ENCODE measurements at places on chromosomes 4 and X.

DNA sequence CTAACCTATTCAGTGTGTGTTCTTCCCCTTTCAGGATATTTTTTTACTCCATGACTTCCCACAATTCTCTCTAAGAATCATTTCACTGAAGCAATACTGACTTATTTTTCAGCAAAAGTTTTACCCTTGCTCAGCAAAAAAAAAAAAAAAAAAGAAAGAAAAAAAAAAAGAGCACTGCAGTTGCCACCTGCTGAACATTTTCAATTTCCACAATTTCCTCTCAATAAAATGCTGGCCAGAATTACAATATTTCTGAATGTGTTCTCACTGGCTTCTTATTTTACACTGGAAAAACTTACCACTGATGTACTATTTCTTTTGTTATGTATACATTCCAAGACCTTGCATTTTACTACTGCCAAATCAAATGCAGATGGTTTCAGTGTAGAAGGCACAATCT is 210.4 kb downstream of the PAPSS1 start:
- DNase-seq, result no peak

DNA sequence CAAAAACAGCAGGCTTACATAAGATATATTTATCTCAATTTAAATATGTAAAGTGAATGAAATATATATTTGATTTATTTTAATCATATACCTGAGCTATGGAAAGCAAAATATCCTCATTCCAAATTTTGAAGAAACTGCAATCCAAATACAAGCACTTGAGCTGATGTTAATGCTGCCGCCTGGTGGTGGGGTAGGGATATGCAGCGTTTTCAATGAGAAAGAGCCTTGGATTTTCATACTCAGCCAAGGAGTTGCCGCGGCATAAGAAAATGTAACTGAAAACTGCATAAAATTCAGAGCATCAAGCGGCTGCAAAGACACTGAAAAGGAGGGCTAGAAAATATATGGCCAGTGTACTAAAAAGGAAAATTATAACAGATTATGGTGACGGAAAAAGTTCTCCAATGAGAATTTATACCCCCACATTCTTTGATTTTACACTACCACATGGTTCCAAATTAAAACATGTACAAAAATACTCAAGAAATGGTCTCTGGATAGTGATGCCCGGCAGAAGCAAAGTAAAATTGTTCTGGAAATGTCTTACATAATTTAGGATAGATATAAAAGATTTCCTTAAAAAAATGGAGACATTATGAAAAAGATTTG is 660.3 kb upstream of the PITX2 start:
- peak; percentile 43 for DNase-seq

DNA sequence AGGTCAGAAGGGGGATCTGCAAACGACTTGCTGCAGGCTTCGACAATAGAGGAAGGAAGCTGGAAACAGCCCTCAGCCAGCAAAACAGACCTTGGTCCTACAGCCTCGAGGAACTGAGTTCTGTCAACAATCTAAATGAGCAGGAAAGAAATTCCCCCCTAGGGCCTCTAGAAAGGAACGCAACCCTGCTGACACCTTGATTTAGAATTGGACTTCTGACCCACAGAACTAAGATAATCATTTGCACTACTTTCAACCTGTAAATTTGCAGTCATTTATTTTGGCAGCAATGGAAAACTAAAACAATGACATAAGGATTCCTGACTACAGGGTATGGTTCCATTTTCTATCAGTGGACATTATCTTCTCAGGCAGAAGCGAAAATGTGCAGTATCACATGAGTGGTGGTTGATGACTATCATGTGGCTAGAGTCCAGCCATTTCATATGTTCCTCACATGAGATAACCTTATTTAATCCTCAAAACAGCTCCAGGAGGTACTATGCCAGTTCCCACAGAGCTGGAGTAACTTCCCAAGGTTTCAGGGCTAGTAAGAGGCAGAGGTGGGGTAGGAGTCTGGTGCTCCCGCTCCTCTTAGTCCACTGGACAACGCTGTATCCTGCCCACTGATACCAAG is 61.6 kb downstream of the SAT1 start:
- no peak for DNase-seq

DNA sequence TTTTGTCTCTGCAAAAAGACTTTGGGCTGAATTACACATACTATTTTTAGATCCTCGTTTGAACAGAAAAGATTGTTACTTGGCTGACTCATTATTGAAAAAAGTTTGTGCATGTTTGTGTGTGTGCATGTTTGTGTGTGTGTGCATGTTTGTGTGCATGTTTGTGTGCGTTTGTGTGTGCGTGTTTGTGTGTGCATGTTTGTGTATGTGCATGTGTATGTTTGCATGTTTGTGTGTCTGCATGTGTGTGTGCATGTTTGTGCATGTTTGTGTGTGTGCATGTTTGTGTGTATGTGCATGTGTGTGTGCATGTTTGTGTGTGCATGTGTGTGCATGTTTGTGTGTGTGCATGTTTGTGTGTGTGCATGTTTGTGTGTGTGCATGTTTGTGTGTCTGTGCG is 201.1 kb upstream of the FAT1 start:
- no peak for DNase-seq

Data from HL-60 (cell line).